Frontal cortex (tissue), 4 donors: ENCODE measurements at places on chromosomes 16 and 17. TPM values are rescaled to one million over a fixed set of nuclear protein-coding genes. Genes with fewer than 3 reads are reported as not detected.

DNA sequence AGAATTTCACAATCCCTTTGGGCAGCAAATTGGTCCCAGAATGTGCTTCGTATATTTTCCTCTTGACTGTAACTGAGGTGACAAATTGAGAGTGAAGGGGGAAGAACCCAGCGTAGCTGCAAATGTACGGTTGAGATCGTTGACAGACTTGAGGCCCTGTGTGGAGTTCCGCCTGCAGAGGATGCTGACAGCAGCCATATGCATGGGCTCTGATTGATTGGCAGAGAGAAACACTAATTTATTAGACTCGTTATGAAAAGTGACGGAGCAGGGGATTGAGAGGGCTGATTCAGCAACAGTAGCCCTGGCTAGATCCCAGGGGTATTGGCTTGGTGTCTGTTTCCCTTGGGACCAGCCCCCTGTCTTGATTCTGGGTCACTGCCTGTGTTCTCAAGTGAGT lies 930.1 kb upstream of the EEF2KMT start:
- no peak for DNase-seq

DNA sequence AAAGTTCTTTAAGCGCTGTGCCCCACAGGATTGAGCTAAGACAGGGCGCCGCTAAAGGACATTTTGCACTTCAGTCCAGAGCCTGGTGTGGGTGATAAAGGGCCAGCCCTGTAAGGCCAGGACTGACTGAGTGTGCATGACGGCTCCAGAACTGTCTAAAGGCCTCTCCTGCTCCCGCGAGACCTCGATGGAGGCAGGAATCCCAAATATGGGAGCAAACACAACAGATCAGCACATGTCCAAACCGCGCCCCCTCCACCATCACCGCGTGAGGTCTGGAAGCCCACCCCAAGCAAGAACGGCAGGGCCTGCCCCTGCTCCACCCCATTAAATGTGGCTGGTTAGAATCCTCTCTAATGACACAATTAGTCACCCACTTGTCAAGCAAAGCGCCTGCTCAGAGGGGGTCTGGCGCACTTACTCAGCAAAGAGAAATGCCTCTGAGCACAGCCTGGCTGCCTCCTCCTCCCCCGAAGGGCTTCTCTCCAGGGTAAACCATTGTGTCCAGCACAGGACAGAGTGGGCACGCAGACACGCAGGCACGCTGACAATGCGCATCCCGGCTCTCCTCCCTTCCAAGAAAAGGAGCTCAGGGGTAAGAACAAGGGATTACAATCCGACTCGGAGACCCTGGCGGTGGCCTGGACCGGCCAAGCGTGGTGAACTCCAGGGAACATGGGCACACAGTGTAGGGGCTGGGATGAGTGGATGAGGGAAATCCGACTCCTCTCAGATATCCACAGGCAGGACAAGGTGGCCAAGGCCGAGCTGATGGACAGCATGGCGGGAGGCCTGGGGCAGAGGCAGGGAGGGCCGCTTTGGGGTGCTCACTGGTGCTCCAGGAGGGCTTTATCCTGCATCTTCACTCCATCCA lies 1.5 kb downstream of the MXRA7 start:
- peak; percentile 41 for DNase-seq

- DNase-seq, result no peak
Observed at GRCh38 chr16:28984619-28985135, at the start of gene LAT. LAT (plus strand) TSS chr16:28985052; CDS start chr16:28985418, 366 bp downstream.

GRCh38 chr17:47208744-47209488 lies at the start of gene MYL4:
MYL4 (plus strand) TSS chr17:47209348; CDS start chr17:47209423, 75 bp downstream.
- DNase-seq, result no peak

DNA sequence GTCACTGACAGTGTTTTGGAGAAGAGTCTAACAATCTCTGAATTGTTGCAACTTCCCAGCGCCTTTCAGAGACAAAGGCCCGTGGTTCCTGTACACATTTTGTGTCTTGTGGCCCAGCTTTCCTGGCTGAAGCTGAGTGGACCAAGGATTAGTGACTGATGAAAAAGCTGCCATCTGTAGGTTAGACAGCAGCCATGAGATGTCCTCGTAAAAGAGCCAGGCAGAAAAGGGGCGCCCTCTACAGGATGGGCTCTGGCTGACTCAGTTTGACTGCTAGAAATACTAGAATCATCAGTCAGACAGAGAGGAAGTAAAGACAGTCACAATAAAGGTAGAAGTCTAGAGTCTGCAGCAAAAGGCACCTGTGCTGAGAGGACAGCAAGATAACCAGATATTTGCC lies 26.5 kb upstream of the NF1 start:
- no peak for DNase-seq

GRCh38 chr17:59067340-59067739 lies 39.3 kb downstream of the TRIM37 start:
- DNase-seq, result no peak

DNA sequence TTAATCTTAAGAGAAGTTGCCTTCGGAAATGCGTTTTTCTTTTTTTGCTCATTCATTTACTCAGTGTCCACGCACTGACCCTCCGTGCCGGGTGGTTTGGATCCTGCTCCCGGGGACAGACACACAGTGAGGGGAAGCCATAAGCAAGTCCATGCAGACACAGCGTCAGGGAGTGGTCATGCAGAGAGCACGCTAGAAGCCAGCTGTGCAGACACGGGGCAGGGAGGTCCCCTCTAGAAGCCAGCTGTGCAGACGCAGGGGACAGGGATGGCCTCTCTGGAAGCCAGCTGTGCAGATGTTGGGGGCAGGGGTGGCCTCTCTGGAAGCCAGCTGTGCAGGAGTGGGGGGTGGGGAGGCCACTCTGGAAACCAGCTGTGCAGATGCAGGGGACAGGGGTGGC lies 4.8 kb downstream of the GAA start:
- DNase-seq, result no peak

GRCh38 chr16:84423416-84423837 lies 55.1 kb downstream of the ATP2C2 start:
- DNase-seq, result peak; percentile 32

DNA sequence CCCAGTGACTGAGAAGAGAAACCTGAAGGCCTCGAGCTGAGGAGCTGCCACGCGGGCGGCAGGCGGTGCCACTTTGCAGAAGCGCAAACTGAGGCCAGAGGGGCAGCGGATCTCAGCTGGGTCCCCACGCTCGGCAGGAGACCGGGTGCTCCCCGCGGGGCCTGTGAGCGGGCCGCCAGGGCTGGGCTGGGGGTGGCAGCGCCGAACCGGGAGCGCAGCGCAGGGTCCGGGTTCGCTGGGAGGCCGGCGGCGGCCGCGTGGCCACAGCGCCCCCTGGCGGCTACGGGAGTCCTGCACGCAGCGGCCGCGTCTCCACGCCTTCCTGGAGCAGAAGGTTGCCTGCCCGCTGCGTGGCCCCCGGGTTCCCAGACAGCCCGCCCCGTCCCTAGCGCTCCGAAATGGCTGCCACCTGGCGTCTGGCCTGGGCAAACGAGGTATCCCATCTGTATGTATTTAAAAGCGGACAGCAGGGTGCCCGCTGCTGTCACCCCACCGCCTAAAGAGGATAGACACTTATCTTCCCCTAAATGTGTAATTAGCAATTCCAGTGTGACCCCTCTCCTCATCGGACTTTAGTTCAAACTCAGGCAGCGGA lies 96.1 kb upstream of the CDH5 start:
- peak; percentile 79 for DNase-seq

Gene PARD6A
- total RNA-seq, result 9.4 TPM

Gene UNC13D
- total RNA-seq, result 0.41 TPM

Gene CHRNB1
- 16.7 TPM for total RNA-seq

Gene DYNLL2
- total RNA-seq, result 33.0 TPM

Gene SLC39A11
- 8.2 TPM for total RNA-seq

Gene BRIP1
- total RNA-seq, result 6.5 TPM
